ENCODE measurements at places on chromosomes 13 and 19. TPM values are rescaled to one million over a fixed set of nuclear protein-coding genes. Genes with fewer than 3 reads are reported as not detected.
A peak's percentile ranks its signal among the peaks of the same experiment; 100 is the strongest.

GRCh38 chr19:19321141-19321577 is 530 bp downstream of the MAU2 start:
- peak; percentile 26 for DNase-seq

GRCh38 chr13:69948016-69948415 is 159.6 kb upstream of the ATXN8OS start:
- no peak for DNase-seq

GRCh38 chr19:11745869-11746268 is 7.1 kb upstream of the ZNF823 start:
- no peak for DNase-seq

DNA sequence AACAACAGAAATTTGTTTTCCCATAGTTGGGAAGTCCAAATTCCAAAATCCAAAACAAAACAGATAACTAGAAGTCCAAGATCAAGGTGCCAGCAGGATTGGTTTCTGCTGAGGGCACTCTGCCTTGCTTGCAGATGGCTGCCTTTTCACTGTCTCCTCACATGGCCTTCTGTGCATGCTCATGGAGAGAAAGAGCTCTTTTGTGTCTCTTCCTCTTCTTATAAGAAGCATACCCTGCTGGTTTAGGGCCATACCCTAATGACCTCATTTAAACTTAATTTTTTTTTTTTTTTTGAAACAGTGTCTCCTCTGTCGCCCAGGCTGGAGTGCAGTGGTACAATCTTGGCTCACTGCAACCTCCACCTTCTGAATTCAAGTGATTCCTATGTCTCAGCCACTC is 1974.1 kb upstream of the PCDH20 start:
- DNase-seq, result no peak

GRCh38 chr13:56864451-56864850 is 276.3 kb upstream of the PRR20A start:
- DNase-seq, result no peak

SIRT2 gene
- 32.9 TPM for total RNA-seq

FFAR3 gene
- 0.27 TPM for total RNA-seq

MIA gene
- 3.6 TPM for total RNA-seq

SHANK1 gene
- total RNA-seq, result 0.22 TPM

ACOD1 gene
- not detected for total RNA-seq
